Activated CD4-positive, CD25-positive, alpha-beta regulatory T cell (primary cell): ENCODE measurements at places on chromosomes 3 and 15.
A peak's percentile ranks its signal among the peaks of the same experiment; 100 is the strongest.

GRCh38 chr3:194137008-194137505 is 1.1 kb downstream of the HES1 start:
- peak; percentile 3 for DNase-seq

GRCh38 chr15:79942741-79943481 is 28.1 kb downstream of the BCL2A1 start:
- no peak for DNase-seq

- DNase-seq: no peak
Observed at GRCh38 chr15:42154212-42154941, 2.1 kb downstream of the PLA2G4F start.

- DNase-seq: no peak
Observed at GRCh38 chr15:101329867-101330380, 34.9 kb upstream of the SNRPA1 start.

GRCh38 chr3:46701181-46701939 is at the start of gene TMIE:
Gene TMIE, plus strand, starts transcription at chr3:46701392. Its CDS starts 96 bp downstream, at chr3:46701488.
- DNase-seq: no peak

DNA sequence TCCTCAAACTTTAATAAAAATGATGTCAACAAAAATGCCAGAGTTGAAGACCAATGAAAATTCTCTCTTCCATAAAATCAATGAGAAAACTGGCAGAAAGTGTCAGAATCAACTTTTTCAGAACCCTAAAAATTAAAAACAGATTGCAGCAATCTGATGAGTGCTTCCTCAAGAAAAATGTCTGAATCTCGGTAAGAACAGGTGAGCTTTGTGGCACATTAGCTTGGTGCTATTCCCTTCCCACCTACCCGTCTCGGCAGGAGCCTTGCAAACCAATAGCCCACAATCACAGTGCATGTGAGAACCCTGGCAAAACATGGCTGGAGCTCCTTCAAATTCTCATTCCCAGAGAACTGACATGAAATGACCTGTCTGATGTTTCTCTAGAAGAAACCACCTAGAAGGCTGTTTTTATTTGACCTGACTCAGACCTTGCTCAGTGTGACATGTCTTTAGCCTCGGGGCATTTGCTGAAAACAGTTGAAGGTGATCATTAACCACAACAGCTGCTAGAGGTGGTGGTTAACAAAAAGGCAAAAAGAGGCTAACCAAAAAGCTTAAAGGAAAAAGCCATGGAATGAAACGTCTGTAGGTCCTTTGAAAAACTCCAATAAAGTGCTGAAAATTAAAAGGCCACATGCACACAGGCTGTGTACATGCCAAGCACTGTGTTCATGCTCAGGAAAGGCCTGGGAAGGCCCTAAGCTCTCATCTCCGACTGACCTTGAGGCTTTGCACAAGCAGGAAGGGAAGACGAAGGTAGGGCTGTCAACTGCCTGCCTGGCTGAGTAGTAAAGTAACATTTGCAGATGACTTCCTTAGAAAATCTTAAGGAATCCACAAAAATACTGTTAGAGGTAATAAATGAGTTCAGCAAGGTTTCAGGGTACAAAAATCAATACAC is 253.0 kb upstream of the NSMCE3 start:
- DNase-seq: no peak

GRCh38 chr15:39804026-39804425 is 21.4 kb upstream of the FSIP1 start:
- DNase-seq: no peak

DNA sequence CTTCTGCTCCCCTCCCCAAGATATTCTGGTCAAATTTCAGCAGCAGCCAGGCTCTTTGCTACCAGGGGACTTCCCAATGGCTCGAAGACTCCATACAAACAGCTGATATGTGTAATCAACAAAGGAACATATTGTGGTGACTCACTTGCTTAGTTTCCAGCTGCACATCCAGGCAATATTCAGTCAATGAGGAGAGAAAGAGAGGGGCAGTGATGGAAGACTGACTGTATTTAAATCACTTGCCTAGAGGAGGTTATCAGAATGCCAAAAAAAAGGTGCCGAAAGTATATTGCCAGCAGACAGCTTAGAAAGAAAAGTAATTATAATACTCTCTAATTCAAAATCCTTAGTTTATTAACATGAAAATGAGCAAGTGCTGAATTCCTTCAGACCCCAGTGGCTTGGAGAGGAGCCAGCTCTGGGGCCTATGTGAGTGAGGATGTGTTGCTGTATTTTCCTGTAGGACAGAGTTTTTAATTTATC is 236.5 kb downstream of the LRTM1 start:
- DNase-seq: no peak
